ENCODE measurements at places on chromosomes 11 and 22.

- DNase-seq: no peak
Measured at GRCh38 chr11:102112509-102112821, 2.2 kb downstream of the YAP1 start.

- no peak for DNase-seq
Measured at GRCh38 chr22:27681037-27681436, 120.5 kb downstream of the MN1 start.

DNA sequence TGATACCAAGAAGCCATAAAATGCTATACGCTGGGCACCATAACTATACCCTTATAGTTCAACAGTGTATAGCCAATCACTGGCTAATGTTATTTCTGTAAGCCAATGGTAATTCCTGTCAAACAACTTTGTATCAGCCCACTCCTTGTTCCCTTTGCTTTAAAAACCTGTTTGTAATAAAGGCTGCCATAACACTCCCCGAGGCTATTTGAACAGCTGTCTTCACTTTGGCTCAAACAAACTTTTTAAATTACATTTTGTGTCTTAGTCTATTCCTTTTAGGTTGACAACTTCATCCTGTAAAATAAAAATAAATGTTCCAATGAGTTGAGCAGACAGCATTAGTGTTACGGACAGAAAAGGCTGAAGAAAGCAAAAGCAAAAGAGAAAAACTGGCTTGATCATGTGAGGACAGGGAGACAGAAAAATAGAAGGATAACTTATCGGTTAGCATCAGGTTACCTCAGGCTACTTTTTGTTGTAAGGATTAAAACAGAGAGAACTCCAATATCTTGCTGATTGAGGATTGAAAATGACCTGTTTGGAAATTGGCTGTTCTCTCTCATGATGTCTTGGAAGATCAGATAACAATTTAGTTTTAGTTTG lies 95.0 kb downstream of the AASDHPPT start:
- no peak for DNase-seq

DNA sequence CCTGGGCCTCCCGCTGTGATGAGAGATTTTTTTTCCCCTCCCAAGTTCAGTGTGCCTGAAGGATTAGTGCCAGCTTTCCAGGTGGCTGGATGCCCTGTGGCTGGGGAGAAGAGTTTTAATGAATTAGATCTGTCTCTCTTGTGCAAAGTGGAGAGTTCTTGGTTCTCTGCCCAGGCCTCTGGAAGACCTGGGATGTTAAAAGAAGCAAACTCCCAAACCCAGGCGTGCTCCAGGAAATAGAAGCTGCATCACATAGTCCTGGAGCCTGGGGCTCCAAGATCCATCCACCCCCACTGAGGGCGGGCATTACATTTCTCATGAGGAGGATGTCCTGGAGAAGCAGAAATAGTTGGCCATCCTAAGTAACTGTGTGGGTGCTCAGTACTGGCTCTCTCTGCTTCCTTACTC lies 30.6 kb downstream of the SDHAF2 start:
- no peak for DNase-seq

DNA sequence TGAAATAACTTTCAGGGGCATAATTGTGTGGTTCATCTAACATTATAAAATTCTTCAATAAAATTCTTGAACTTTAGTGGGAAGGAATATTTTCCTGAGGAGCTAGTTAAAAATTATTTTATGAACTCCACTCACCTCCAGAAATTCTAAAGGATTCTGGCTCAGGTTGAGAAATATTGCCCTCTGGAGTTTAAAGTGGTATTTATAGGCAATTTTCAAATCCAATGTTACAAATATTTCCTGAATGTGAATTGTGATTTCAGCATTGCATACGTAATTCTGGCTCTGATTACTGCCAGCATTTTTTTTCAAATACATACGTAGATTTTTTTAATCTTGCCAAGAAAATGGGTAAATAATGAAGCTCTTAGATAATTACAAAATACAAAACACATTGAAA lies 598.2 kb upstream of the ANO3 start:
- DNase-seq: no peak

- DNase-seq: no peak
Measured at GRCh38 chr22:44543781-44544477, 45.9 kb upstream of the RTL6 start.

DNA sequence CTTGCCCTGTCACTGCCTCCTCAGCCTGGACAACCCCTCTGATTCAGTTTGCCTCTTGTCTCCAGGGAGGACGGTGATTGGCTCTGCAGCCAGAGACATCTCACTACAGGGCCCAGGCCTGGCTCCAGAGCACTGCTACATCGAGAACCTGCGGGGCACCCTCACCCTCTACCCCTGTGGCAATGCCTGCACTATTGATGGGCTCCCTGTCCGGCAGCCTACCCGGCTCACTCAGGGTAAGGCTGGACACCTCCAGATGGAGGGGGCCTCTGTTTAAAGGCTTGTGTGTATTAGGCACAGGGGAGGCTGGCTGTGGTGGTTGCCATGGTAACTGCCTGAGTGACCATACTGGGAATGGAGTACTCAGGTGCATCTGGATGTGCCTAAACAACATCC lies 8.6 kb downstream of the PHLDB1 start:
- no peak for DNase-seq

GRCh38 chr11:8732748-8733241 lies 50.2 kb downstream of the RPL27A start:
- DNase-seq: no peak

DNA sequence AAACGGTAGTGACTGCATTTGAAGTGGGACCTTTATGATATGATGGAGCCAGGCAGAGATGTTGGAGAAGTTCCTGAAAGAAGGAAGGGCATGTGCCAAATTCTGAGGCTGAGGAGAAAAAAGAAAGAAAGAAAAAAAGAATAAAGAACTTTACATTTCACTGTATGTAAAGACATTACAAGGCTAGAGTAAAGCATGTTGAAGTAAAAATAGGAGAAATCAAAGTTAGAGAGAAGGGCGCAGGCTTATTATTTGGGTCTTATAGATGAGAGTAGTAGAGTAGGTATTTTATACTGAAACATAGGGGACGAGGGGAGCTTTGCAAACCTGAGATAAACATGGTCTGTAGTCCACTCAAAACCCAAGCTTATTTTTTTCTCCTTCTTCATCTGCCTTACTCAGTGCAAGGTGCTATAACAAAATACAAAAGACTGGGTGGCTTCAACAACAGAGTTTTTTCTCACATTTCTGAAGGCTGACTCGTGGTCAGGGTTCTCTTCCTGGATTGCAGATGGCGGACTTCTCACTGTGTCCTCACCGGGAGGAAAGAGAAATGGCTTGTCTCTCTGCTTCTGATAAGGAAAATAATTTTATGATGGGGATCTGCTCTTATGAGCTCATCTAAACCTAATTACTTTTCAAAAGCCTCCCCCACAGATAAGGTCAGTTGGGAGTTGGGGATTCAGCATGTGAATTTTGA lies 2.7 kb downstream of the HBG1 start:
- no peak for DNase-seq

DNA sequence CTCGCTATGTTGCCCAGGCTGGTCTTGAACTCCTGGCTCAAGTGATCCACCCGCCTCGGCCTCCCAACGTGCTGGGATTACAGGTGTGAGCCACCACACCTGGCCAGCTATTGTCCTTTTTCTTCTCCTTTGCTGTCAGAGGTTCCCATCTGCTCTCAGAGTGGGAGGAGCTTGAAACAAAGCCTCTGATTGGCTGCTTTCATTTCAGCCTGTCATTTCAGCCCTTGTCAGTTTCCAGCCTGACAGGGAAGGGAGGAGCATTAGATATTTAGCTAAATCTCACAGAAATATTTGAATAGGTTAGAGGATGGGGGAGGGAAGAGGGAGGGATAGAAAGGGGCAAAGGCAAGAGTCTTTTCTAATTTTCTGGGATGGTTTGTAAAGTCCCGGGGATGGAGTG lies 8.7 kb downstream of the SLC22A6 start:
- no peak for DNase-seq

- no peak for DNase-seq
Measured at GRCh38 chr11:25816411-25816810, 515.5 kb upstream of the ANO3 start.

- DNase-seq: no peak
Measured at GRCh38 chr11:58632510-58632909, 10.0 kb downstream of the CNTF start.

- DNase-seq: no peak
Measured at GRCh38 chr22:29798801-29799200, 31.6 kb downstream of the UQCR10 start.

GRCh38 chr11:121802542-121802941 lies 313.5 kb downstream of the BLID start:
- no peak for DNase-seq

DNA sequence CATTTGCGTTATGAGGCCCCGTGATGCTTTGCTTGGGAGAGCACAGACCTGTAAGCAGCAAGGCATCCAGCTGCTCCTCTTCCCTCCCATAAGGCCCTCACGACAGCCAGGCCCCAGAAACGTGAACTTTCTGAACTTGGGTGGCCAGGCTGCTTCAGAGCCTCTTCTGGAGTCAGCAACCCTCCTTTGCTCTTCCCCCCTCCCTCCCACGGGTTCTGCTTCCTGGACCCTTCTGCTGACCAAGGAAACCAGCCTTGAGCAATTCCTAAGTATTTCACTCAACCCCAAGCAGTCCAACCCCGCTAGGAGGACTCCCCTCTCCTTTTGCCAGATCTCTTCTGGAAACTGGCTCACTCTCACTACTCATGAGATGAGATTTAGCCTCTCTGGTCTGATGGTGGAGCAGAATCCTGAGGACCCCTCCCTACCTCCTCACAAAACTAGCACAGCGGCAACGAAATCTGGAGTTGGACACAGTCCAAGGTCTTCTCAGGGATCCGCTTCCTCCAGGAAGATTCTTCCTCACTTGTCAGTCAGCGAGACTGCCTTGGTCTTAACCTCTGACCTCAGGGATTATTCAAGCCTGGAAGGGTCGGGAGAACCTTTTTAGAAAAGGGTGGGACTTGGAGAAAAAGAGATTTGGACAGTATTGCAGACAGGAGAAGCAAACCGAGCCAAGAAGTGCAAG lies 86.2 kb downstream of the UBASH3B start:
- no peak for DNase-seq
